Activated T-cell treated with anti-CD3 and anti-CD28 coated beads for 1 hour (primary cell): ENCODE measurements at places on chromosomes 2 and 18.

DNA sequence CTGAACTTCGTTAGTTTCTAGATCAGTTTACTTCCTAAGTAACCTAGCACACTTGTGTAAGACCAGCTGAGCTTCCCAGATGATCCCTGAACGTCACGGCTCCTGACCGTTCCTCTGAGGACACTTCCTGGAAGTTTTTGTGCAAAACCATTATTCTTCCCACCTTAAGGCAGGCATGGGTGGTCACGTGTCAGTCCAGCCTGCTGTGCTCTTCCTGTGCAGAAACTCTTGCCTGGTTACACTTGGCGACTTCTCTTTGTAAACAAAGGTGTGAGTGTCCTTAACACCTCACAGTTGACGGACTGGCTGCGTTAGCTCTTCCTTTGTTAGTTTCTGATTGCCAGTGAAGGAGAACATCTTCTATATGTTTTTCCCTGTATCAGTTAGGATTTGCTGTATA lies 118.3 kb downstream of the SH3RF3 start:
- no peak for DNase-seq

- peak; percentile 49 for DNase-seq
These were observed 123.9 kb upstream of the SLC1A4 start for GRCh38 chr2:64865073-64865830.

DNA sequence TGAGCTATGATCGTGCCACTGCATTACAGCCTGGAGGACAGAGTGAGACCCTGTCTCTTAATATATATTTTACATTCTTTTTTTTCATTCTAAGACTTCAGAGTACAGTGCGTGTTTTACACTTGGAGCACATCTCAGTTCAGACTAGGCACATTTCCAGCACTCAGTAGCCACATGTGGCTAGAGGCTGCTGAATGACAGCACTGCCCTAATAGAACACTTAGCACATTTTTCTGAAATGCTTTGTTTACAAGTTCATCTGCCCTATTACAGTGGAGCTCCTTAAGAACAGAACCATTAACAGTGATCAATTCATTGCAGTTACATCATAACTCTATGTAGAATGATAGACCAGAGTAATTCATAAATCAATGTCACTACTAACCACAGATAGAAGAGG lies 138.1 kb downstream of the SUCLG1 start:
- no peak for DNase-seq

DNA sequence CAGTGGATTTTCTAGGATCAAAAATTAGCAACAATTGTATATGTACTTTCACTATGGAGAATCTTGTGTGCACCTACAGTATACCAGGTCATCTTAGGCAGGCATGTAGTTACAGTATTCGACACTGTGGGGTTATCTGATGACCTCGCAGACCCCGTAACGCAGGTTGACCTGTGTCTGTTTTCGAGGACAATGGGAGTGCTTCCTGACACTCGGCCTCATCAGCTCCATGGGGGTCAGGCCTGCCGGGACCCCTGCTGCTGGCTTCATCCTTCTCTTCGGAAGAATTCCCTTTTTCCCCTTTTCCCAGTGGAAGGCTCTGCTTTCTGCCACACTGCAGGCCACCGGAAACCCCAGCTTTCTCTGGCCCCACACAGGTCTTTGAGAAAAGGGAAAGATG lies 102.8 kb upstream of the TMEM18 start:
- no peak for DNase-seq

DNA sequence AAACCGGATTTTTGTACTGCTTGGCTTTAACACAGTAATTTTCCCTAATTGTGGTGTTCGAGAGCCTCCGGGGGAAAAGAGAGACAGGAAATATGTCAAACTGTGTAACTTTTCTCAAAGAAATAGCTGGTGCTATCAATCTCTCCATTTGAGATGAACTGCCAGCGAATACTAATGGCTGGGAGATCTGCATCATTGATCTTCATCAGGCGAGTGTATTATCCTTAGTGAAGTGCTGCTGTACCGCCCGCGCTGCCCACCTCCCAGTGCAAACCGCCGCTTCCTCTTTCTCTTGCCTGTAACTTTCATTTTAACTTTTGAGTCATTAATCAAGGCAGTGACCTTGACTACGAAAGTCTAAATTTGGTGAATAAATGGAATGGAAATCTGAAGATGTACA lies 246.1 kb upstream of the ST6GAL2 start:
- no peak for DNase-seq

DNA sequence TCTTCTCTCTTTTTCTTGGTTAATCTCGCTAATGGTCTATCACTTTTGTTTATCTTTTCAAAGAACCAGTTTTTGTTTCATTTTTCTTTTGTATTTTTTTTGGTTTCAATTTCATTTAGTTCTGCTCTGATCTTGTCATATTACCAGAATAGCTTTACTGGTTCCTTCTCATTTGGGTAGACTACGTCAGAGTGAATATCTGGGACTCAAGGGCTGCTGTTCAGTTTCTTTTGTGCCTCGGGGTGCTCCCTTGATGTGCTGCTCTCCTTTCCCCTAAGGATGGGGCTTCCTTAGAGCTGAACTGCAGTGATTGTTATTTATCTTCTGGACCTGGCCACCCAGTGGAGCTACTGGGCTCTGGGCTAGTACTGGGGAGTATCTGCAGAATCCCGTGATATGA lies 29.4 kb upstream of the IL1RN start:
- DNase-seq = no peak

DNA sequence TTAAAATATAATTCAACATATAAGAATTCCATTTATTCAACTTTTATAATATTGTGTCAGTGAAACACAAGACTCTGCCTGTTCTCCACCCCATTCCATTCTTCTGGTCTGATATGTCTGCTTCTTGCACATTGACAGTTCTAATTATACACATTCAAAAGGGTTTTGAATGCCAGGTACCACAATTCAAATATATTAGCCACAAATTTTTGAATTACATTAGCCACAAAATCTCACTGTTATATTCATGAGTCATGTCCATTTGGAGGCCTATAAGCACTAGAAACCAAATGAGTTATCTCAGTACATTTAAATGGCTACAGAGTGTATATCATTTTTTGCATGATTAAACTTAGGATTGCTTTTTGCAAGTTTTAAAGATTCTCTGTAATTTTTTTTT lies 72.1 kb downstream of the CCDC150 start:
- DNase-seq = no peak

DNA sequence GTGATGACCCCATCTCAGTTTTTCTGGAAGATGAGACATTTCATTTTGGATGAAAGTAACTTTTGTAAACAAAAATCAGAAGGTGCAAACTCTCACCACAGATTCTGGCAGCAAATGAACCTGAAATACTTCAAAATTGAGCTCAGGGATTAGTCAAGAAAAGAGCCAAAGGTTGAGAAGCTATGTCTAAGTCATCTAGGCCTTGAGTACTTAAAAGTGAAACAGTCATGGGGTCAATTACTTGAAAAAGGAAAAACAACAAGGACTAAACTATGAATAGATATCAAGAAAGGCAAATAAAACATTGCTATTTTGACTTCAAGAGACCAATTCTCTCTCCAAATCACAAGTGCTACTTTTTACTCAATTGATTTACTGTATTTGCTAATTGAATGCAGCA lies 285.1 kb downstream of the RBM43 start:
- DNase-seq = no peak

DNA sequence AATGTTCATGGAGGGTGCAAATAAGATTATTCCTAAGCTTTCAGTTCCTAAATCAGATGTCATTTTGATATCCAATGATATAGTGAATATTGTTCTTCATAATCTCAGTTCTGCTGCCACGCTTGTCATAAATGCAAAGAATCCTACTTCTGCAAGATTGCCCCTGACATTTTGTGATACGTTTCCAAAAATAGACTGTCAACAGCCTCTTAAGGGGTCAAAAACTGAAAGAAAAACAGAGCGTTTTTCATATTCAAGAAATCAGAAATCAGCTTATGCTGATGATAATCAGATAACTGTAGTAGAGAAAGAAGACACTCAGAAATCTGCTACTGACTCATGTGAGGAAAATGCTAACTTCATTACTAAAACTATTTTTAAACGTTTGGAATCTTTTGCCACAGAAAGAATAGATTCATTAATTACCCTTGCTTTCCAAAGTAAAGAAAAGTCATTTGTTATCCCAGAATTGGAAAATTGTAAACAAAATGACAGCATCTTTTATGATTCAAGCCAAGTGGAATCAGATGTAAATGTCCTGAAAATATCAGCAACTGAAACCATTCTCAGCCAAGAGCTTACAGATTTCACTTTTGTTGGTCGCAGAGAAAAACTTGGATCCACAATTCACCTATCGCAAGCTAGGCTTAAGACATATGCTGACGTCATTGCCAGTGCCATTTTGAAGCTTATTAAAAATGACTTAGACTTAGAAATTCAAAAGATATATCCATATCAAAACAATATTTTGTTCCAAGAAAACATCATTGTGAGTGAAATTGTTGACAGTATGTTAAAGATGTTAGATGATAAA lies 55.1 kb downstream of the FSIP2 start:
- no peak for DNase-seq

DNA sequence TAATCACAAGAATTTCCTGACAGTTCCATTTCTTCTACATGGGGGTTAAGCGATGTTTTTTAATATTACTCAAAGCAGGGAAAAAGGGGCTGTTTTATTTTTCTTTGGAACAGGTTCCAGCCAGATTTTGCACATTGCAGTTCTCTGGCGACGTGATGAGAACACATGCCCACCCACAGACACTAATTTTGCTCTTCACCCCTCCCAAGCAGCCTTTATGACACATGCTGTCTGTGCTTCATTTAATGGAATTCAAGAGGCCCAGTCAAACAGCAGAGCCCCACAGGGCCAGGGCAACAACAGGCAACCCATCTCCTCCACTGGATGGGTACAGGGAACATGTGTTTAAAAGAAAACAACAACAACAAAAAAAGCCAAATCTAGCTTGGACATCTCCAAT lies 70.8 kb downstream of the SPRED2 start:
- no peak for DNase-seq

DNA sequence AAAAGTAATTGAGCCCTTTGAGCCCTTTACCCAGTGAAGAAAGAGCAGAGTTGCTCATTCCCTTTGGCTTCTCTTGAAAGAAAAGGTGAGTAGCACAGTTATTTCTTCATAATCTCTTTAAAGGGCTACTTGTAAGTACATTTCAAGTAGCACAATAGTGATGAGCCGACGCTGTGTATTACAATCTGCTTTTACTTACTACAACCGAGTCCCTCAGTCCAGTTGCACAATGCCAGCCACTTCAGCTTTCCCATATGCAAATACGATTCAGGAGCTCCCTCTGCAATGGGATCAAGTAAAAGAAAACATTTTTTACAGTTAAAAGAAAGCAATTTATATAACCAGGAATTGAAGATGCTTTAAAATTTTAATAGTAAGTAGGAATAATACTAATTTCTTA lies 868.5 kb downstream of the RNF144A start:
- DNase-seq = no peak

DNA sequence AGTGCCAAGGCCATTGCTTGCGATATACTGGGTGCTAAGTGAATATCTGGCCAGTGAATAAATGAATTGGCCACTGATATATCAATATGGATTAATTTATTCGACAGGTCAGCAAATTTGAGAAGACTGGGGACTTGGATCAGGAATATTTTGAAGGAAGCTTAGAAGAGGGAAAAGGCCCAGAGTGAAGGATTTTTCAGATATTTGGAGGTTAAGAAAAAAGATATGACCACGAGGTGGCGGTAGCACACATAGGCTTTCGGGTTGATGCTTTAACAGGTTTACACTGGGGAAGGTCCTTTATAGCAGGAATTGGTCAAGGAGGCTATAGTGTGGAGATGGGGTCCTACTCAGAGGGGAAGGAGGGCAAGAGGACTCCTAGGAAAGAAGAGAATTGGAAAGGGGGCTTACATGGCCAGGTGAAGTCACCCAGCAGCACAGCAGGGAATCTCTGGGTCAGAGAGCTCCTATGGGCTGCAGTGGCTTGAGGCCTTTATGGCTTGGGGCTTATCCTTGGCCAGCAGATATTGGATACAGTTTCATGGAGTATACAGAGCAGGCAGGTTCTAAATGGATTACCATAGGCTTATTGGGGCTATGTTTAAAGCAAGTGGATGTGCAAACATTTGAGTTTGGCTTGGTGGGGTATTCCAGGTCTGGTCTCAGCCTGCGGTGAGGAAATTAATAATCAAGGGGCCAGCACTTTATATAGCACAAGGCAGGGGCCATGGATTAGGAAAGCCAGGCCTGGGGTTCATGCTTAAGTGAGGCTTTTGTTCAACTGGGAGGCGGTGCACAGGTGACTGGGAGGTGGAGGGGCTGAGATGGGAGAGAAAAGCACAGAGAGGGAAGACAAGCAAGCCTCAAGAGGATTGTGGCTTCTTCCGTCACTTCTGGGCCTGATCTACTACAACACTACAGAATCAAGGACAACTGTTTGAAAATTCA lies 9.7 kb downstream of the IL1RN start:
- peak; percentile 35 for DNase-seq

GRCh38 chr18:55031979-55032378 lies 72.7 kb upstream of the CCDC68 start:
- no peak for DNase-seq

DNA sequence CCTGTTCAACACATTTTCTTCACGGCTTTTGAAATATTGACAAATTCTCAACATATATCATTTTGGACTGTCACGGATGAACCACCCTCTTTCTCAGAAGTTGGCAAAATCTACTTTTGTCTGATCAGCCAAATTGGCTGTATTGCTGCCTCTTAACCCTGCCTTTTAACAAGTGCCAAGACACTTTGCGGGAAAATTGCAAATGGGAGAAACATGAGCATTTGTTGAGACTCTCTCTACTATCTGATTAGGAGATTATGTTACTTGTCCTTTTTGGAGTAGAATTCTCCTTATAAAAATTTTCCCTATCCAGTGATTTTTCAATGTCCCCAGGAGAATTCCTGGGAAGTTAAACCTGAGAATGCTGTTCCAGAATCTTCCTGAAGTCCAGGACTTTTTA lies 256.2 kb upstream of the ZSWIM2 start:
- no peak for DNase-seq

DNA sequence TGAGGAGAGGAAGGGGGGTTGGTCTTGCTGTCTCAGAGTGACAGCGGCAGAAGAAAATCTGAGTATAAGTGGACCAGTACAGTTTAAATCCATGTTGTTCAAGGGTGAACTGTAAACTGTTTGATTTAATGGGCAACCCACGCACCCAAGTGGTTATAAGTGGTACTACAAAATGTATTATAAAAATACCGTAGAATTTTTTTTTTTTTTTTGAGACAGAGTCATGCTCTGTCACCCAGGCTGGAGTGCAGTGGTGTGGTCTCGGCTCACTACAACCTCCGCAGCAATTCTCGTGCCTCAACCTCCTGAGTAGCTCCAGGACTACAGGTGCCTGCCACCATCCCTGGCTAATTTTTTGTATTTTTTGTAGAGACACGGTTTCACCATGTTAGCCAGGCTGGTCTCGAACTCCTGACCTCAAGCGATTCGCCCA lies 2.1 kb upstream of the CHCHD5 start:
- peak; percentile 16 for DNase-seq
